ENCODE measurements at places on chromosomes 7 and 10.

DNA sequence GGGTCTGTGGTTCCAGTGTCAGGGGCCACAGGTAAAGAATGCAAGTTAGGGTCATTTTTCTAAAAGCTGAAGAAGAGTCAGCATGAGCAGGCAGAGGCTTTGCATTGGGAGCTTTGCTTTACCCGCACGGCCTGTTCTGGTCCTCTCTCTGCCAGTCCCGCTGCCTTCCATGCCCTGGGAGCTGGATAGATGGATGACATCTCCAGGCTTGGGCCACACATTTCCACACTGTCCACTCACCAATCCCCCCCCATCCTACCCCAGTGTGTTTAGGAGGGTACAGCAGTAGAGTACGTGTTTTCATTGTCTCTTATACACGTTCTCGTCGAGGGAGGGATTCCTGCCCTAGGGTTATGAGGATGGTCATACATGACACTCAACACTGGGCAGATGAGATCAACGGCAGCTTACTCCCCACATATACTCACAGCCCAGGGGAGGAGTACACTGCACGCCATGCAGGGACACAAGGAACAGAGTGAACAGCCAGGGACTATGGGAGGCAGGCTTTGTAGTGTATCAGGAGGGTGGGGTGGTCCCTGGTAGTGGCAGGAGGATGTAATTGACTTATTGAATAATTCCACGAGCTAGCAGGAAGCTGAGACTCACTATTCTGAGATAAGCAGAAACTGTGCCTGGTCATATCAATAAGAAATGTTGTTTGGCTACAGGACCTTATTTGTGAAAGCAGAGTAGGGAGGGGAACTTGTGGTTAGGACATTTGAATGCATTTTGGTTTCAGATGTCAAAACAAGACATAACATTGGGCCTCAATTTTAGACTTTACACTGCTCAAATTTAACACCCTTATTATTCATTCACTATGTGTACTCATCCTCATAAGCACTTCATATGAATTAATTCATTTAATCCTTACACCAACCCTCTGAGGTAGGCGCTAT is 36.6 kb downstream of the PLPP4 start:
- no peak for DNase-seq

DNA sequence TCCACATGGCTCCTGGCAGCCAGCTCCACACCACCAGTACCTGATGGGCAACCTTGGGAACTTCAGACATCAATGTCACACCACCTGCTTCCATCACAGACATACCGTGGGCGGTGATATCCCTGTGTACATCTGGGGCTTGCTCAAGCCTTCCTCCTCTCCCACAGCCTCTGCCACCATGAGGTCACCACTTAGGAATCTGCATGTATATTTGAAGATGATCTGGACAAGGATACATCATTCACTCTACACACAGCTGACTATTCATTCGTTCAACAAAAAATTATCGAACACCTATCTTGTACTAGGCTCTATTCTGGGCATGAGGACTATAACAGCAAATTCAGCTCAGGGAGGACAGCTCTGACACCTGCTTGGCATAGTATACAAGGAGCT is 6.8 kb downstream of the DLG5 start:
- DNase-seq, result no peak

DNA sequence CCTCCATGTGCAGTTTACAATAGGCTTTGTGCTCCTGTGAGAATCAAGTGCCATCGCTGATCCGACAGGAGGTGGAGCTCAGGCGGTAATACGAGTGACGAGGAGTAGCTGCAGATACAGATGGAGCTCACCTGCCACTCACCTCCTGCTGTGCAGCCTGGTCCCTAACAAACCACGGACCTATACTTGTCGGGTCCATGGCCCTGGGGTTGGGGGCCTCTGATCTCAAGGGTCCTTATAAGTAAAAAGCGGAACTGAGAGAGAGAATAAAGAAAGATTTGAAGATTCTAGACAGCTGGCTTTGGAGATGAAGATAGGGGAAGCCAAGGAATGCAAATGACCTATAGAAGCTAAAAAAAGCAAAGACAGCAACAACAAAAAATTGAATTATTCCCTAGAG is 130.6 kb downstream of the PLXDC2 start:
- no peak for DNase-seq

DNA sequence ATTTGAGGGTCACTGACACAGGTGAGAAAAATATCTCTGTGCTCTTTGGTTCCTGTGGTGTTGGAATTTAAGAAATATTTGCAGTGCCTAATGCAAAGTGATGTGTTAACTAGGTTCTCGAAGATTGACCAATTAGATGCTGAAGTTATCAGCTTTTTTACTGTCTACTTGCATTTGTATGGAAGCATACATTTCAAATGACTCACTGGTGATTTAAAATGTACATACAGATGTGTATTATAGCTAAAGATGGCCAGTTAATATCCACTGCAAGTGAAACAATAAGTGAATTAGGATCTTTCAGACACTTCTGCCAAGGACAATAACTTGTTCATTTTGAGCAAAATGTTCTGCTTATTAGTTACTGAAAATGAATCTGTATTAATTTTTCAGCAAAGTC is 205.0 kb downstream of the FANK1 start:
- no peak for DNase-seq

DNA sequence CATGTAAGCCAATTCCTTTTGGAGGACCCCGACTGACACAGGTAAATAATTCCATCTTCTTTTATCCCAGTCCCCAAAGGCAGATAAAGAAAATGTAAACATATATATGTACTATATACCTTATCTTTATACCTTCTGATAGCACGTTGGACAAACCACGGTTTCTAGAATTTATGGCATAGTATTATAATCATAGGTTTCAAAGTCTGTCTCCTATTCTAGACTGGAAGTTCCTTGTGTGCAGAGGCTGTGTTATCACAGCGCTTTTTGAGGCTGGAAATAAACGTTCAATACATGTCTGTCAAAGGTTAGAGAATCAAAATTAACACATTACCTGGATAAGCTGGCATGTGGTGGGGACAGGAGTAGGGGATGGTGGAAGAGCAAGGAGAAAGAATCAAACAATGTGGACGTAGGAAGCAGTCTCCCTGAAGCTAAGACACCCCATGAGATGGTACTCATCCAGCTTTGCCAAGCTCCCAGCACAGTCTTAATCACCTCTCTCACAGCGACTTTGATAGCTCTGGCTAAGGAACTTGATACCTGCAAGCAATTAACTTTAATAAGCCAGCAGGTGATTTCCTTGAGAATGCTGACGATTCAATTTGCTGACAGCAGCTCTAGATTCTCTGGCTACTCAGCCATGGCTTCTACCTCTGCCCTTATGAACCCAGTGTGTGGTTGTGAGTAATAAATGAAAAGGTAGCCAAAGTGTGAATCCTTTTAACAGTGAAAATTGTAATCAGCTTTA is 208.4 kb upstream of the LRRTM3 start:
- DNase-seq, result no peak

DNA sequence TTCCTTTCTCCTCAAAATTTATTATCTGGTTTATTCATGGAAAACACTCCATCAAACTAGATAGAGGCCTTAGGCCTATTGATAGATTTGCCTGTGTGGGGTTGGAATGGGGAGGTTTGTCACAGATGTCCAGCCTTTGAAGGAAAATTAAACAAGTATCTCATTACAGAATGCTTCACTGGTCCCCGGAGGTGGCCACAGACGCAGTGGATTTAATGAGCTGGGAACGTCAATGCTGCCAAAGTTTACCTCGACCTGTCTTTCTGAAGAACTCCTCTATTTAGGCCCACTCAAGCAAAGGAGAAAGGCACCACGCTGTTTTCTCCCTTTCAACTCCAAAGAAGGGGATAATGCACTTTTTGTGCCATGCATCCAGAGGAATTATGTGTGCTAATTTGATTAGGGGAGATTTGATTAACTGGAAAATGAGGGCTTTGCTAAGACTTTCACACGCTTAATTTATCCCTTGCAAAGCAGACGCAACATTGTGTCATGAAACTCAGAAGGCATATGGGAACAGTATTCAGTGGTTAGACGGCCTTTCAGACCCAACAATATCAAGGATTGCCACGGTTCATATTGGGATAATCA is 558.8 kb upstream of the GALNT17 start:
- DNase-seq, result no peak

DNA sequence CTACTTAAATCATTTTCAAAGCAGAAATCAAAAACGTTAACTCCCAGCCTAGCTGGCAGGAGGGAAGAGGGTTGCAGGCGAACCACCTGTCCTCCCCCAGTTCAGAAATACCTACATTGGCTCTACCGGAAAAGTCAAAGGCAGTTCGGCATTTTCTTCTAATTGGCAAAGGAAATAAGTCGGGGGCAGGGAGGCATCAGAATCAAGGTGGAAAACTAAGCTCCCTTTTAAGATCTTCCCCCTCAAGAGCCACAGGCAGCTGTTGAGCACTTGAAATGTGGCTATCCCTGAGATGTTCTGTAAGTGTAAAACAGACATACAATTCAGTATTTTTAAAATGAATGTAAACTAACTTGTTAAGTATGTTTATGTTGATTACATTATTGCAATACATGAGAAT is 957 bp upstream of the ELMO1 start:
- no peak for DNase-seq

DNA sequence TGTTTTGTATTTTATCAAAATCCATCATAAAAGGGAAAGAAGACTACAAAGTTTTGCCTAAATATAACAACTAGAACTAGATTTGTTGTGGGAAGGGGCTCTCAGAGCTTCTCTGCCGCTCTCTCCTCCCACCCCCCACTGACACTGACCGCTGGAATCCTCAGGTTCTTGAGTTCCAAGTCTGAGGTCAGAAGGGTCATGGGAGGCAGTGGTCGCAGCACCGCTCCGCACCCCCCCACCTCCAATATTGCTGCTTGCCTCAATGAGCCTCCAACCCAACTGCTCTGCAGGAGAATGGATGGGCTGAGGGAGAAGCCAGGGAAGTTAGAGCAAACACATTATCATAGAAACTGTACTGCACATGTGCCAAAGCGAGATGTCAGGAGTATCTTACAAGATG is 359.4 kb downstream of the GRID1 start:
- DNase-seq, result no peak

GRCh38 chr7:142801601-142802295 is 31.0 kb downstream of the PRSS2 start:
- no peak for DNase-seq

DNA sequence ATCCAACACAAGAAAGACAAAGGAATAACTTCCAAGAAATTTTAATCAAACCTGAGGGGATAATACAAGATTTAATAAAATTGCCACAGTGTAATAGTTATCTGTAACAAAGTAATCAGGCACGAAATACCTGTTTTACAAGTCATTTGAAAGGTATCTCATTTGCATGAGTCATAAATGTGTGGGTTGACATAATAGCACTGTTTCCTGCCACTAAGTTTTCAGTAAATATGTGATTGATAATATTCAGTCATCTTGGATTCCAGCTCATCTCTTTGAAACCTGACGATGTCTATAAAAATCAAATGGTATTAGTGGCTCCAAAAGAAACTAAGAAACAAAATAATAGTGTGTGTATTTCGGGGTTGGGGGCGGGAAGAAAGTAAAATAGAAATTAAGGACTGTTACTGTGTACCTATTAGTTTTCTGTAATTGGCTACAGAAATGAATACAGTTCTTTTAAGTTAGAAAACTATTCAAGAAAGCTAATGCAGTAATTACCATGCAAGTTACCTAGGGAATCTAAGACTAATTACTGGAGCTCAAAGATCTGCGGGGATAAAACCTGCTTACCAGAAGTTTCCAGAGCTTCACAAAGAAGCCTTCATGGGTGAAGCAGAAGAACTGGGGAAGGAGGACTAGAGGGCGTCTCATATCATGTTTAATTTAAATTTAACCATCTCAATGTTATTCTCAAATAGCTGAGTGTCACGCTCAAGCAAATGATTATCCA is 100.7 kb downstream of the ST8SIA6 start:
- DNase-seq, result no peak

GRCh38 chr10:117391436-117392205 is 16.4 kb upstream of the PDZD8 start:
- no peak for DNase-seq

DNA sequence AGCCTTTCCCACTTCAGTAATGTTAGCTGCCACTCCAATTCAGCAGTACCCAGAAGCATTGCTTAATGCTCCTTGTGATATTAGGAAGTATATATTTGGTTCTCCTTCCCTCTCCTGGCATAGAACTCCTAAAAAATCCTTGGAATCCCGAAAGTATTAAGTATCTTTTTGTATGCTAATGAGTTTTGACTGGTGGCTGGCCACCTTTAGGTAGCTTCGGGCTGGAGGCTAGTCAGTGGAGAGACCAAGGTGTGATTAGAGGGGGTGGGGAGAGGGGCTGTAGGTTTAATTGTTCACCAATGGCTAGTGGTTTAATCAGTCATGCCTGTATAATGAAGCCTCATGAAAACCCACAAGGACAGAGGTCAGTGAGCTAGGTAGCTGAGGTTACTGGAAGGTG is 12.2 kb downstream of the COMTD1 start:
- DNase-seq, result no peak

DNA sequence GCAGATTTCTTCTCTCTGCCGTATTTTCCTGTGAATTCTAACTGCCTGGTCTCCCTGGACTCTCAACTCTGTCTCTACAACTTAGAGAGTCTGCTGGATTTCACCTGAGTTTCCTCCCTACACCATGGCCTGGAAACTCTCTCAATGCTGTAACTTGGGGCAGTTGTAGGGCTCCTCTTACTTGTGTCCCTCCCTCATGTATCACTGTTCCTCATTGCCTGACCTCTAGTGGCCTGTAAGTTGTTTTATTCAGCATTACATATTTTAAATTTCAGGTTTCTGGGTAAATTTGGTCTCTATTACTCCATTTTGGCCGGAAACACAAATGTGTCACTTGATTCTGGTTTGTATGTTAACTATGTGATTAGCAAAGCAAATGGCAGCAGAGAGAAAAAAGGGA is 70.9 kb downstream of the DYNC1I1 start:
- DNase-seq, result no peak

DNA sequence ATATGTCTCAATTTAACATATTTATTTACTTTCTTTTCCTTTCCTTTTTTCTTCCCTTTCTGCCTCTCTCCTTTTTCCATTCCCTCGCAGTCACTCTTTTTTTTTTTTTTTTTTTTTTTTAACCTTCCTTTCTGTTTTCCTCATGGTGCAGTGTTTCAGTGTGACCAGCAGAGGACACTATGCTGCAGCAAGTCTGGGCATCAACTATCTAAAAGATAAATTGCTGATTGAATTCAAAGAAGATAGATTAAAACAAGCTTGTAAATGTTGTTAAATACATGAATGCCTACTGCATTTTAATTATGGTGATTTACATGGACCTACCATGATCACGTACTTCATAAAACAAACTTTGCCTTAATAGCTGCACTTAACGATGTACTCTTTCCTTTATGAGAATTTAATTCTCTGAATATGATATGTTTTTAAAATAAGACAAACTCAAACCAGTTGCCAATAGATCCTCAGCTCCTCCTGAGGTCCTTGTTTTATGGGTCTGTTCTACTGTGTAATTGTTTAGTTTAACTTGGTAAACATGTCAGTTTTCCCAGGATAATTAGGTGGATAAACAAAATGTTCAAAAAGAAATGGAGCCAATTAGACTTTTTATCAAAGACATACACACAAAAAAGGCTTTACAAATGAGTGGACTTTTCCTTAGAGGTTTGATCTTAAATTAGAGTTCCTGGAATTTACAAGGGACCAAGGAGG is 101.0 kb upstream of the AGR3 start:
- DNase-seq, result no peak

- no peak for DNase-seq
Observed at GRCh38 chr7:64879086-64879730, 23.9 kb upstream of the ZNF273 start.
